ENCODE measurements at places on chromosomes 2 and 18.

DNA sequence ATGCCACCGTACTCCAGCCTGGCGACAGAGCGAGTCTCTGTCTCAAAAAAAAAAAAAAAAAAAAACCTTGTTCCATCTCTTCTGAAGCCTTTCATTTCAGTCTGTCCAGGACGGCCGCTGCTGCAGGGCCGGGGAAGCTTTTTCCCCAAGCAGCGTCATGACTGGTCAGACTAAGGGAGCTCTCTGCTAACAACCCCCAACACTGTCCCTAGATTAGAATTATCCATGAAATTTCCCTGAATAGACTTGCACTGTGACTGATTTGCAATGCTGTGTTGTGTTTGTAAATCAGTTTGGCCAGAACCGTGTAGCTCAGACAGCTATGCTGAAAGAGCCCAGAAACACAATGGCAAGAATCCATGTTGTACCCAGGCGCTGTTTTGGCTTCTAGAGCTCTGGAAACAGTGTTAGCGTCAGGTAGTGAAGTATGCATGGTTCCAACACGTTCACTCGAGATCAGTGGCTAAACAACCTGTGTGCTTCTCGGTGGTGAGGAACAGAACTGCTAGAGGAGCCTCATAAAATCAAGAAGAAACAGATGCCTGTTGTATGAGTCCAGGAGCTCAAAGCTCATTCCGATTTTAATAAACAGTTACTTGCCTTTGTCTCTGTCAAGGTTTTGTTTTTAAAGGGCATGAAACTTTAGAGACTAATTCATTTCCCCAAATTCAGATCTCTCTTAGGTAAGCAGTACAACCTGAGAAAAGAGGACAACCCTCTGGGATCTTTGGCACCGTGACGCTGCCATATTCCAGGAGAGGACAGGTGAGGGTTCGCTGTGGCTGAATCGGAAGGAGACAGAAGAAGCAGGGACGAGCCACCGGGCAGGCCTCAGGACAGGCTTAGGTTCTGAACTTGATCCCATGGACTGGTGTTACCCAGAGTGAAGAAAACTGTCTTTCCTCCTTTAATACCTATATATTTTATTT, 43.5 kb downstream of the GORASP2 start:
- DNase-seq = no peak

DNA sequence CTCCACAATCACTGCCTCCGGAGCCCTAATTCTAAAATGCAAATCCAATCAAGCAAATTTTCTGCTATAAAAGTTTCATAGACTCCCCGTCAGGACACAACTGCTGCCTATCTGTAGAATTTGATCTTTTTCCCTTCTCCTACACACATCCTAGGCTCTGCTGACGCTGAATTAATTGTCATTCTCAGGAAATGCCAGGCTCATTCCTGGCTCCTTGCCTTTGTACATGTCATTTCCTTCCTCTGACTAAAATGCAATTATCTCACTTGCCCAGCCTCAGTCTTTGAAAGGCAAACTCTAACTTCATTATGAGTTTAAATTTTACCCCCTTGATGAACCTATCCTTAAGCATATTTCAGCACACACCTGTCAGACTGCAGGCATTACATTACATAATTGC, 844.9 kb upstream of the CRIM1 start:
- DNase-seq = no peak

GRCh38 chr2:86010083-86010482, 95.6 kb downstream of the POLR1A start:
- no peak for DNase-seq

DNA sequence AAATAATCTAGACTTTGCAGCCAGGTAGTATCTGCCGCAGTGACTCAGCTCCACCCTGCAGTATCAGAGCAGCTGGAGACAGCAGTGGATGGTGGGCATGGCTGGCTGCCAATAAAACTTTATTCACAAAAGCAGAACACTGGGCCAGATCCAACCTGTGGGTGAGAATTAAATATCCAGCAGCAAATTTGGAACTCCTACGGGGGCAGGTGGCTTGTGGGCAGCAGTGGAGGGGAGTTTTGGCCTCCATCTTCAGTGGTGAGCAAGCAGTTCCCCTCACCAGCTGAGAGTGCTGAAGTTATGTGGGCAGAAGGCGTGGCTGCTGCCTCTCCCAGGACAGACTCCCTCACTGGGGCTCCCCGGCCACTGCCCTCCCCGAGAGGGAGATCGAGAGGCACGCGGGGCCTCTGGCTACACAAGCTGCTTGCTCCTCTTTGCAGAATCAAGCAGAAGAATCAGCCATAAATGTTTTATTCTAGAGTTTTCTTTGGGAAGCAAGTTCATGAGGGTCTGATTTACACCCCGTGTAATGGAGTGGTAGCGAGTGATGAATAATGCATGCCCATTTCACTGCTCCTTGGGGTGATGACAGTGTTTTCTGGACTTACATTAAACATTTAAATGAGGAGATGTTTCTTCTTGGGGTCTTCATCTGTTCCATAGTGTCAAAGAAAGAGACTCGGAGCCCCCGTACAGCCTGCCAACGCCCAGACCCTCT, 204.3 kb downstream of the SEPTIN10 start:
- no peak for DNase-seq

GRCh38 chr18:66560094-66560493, 43.8 kb downstream of the CDH19 start:
- DNase-seq = no peak
